ENCODE measurements at places on chromosomes 7 and 10.
A peak's percentile ranks its signal among the peaks of the same experiment; 100 is the strongest.

DNA sequence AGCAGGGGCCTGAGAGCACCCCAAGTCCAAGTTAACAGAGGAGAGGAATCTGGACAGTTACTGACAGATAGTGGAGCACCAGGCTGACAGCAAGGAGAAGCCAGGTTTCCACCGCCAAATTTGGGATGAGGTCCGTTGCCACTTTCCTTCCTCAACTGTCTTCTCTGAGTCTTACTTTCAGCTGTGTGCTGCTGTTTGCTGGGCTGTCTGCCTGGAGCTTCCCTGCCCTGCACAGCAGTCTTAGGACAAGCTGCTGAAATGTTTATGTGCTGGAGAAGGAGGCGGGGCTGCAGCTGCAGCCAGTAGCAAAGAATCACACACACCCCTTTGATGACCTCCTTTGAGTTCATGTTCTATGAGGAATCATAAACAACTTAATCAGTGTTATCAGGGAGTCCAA is 17.4 kb upstream of the CYP3A7 start:
- DNase-seq, result no peak

DNA sequence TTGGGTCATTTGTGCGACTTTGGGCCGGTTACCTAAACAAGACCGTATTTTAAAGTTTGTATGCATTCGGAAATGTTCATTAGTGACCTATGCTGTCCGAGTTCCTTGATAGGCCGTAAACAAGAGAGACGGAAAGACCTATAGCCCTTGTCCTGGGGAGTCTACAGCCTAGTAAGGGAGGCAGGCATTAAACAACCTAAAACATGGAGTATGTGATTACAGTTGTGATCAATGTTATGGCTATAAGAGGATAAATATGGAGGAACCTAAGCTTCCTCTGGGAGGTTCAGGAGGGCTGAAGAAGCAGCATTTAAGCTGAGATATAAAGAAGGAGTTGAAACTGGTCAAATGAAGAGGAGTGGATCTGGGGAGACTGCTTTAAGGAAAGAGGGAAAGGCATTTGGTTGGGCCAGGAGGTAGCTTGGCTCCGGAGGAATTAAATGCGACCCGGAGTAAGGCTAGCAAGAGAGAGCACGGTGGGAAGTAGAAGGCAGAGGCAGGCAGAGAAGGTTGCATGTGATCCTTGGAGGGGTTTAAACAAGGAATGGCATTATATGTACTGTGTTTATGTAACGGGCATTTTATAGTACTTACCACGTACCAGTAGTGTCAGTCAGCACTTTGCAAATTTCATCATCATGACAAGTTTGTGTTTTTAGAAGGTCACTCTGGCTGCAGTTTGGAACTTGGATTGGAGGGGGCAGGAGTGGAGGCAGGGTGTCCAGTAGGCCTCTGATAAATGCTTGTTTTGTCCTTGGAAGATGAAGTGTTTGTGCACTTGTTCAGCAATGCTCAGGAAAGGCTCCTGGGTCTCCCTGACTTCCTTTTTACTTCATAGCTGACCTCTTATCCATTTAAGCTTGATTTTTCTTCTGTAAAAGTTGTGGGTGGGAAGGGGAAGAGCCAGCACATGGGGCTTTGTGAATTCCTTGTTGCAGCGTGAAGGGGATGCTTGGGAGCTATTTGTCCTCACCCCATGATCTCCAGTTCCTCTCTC is 1.0 kb upstream of the AVPI1 start:
- no peak for DNase-seq

GRCh38 chr10:1737222-1738061 is at the start of gene ADARB2:
ADARB2 (minus strand) TSS chr10:1737525.
- no peak for DNase-seq

- no peak for DNase-seq
Observed at GRCh38 chr7:78172933-78173591, 374.5 kb downstream of the PHTF2 start.

GRCh38 chr7:155058896-155059295 is 11.2 kb upstream of the HTR5A start:
- no peak for DNase-seq

DNA sequence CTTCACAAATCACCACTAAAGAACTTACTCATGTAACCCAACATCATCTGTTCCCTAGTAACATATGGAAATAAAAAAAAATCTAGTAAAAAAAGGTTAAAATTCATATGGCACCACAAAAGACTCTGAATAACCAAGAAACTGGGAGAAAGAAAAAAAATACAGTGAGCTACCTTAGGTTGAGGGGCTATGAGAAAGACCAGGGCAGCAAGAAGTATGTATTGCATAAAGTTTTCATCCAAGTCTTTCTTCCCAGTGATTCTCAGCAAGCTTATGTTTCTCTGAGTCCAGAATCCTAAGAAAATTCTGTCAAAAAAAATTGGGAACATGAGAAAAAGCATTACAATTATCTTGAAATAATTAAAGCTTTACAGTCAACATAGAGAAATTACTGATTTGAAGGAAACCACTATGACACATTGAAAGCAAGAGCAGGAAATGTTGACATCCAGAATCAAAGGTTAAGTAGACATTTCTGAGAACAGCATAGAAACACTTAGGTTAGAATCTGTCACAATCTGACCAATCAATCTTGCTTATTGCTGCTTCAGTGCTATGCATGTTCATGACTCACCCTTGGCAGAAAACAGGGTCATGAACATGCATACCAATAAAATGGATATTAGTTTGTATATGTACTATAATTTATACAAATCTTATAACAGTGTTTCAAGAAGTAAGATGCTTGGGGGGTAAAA is 494.0 kb upstream of the POT1 start:
- DNase-seq, result no peak

GRCh38 chr10:63214571-63214970 is 81.4 kb downstream of the NRBF2 start:
- DNase-seq, result no peak

- DNase-seq, result peak; percentile 5
Observed at GRCh38 chr10:132845041-132845551, 59.1 kb upstream of the NKX6-2 start.

DNA sequence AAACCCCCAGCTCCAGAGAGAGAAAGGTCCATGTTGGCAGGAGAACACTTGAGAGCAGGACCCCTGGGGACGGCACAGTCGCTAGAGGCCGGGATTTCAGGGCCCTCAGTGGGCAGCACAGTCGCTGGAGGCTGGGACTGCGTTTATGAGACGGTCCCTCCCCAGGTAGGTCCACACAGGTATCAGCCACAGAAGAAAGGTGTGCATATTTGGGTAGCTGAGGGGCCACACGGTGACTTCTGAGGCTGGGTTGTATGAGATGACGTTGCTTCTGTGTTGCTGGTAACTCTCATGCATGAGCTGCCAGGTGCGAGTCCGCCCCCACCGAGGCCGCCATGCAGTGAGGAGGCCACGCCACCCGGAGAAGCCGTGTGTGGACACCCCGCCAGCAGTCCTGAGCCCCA is 56.9 kb upstream of the PPP2R2D start:
- DNase-seq, result no peak

GRCh38 chr10:23294638-23295247 is 49.9 kb downstream of the C10orf67 start:
- no peak for DNase-seq

GRCh38 chr10:11724938-11725776 is 17.0 kb upstream of the ECHDC3 start:
- no peak for DNase-seq

DNA sequence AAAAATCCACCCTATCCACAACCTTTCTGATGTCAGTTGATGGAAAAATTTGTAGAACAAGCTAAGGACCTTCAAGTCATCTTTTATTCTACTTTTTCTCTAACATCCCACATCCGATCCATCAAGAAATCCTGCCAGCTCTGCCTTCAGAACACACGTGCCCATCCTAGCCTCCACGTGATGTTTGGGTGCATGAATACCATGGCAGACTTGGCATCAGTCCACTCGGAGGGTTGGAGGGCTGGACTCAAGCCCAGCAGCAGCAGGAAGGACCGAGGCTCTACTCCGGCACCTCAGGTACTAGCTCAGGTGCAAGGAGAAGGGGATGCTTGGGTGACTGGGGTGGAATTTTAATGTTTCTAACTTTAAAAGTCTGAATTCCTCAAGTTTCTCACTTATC is 428.6 kb downstream of the DPP6 start:
- DNase-seq, result no peak

GRCh38 chr7:132077971-132078685 is 498.1 kb downstream of the PLXNA4 start:
- DNase-seq, result no peak

- no peak for DNase-seq
Observed at GRCh38 chr7:43905956-43906330, 453 bp downstream of the URGCP start.

DNA sequence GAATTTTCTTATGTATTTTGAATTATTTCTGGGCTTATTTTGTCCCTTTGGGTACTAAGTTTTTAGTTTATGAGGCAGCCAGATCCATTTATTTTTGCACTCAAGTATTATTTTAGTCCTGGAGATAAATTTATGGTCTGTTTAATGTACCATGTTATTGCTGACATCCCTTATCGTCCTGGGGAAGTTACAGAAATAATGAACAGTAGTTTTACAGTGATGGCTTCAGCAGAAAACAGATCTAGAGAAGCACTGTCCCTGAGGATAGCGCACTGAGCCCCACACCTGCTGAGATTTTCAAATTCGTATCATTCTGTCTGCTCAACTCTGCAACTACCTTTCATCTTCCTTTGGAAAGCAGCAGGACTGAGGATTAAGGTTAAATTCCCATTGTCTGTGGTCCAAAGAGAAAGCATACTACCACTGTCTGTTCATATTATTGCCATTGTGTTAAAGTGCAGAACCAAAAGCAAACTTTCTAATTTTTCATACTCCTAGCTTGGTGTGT is 168.3 kb downstream of the SNX13 start:
- DNase-seq, result no peak

- DNase-seq, result no peak
Observed at GRCh38 chr10:33174674-33175434, 159.6 kb downstream of the NRP1 start.

- no peak for DNase-seq
Observed at GRCh38 chr10:26211781-26212444, 4.7 kb upstream of the GAD2 start.

DNA sequence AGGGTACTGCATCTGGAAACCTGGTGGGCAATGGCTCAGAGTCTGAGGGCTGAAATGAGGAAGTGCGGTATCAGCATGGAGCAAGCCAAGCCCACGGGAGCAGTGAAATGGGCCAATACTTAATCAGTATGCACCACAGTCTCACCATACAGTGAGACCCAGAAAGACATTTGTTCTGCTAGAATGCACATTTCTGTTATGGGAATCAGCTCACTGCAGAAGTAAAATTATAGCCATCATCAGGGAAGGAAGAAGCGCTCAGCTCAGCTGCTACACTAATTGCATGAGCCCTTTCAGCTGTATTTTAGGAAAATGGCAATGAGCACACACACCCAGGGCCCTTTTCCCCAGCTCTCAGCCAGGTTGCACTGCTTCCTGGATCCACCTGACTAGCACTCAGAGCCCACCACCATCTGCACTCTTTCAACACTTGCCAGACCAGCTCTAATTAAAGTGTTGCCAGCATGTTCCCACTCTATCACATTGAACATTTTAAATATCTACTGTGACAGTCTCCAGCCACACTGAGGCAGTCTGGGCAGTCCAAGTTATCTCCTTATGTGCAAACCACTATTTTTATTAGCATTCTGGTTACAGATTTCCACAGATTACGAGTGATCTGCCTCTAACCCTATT is 44.2 kb upstream of the PIK3AP1 start:
- DNase-seq, result no peak

- no peak for DNase-seq
Observed at GRCh38 chr10:129400426-129400825, 66.6 kb upstream of the MGMT start.
